ENCODE measurements at places on chromosomes 4 and X.

DNA sequence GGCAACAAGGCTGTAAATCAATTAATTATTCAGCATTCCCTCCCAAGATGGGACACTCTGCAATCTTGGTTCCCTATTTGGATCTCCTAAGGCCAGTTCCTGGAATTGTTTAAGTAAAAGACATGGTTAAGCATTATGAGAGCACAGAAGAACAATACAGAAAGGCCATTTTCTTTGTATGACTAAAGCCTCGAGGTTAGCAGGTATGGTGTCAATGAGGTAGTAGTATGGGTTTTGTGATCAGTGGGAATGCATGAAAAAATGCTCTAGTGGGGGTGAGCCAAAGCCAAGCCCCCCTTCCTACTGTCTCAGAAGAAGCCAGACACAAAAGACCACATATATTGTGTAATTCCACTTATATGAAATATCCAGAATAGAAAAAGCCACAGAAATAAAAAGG is 61.7 kb upstream of the S100G start:
- H3K4me1 ChIP-seq = peaks cover 11% of the 10 kb centered on the region
- no peaks in the 10 kb centered on the region for H3K27me3 ChIP-seq
- H3K27ac ChIP-seq = no peak overlapping the region

DNA sequence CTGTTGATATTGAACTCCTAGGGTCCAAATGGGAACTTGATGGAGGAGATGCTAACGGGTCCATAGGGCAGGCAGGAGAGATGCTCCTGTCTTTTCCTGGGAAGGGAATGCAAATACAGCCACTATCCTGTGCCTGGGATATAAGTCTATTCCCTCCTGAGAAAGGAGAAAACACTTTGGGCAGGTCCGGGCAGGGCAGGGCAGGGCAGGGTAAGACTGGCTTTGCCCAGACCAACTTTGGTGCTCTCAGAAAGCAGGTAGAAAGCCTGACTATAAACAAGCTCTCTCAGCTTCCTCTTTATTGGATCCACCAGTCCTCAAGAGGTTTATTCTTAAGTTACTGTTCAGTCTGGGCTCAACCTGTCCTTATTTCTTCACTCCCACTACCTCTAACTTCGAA is 232.3 kb downstream of the PTTG2 start:
- H3K27ac ChIP-seq = no peak overlapping the region
- no peak overlapping the region for H3K4me3 ChIP-seq
- H3K36me3 ChIP-seq = no peaks in the 10 kb centered on the region
- peaks cover 24% of the 10 kb centered on the region for H3K27me3 ChIP-seq
- DNase-seq = no peak

GRCh38 chr4:89992744-89993143 is 98.1 kb downstream of the MMRN1 start:
- no peak overlapping the region for H3K27ac ChIP-seq
- no peak for DNase-seq
- no peaks in the 10 kb centered on the region for H3K36me3 ChIP-seq
- H3K27me3 ChIP-seq = no peaks in the 10 kb centered on the region
- no peak overlapping the region for H3K4me3 ChIP-seq

DNA sequence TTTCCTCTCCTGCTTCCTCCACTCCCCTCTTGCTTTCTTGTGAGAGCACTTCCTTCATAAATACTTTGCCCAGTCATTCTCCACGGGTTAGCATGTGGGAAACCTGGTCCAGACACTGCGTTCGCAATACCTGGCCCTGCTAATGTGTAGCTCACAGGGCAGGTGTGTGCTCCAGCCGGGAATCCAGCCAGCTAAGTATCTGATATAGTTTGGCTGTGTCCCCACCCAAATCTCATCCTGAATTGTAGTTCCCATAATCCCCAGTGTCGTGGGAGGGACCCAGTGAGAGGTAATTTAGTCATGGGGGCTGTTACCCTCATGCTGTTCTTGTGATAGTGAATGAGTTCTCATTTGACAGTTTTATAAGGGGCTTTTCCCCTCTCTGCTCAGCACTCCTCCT is 32.2 kb upstream of the STX18 start:
- no peaks in the 10 kb centered on the region for H3K27me3 ChIP-seq
- H3K4me1 ChIP-seq = peaks cover 10% of the 10 kb centered on the region
- no peak for DNase-seq
- peaks cover 8% of the 10 kb centered on the region for H3K36me3 ChIP-seq

DNA sequence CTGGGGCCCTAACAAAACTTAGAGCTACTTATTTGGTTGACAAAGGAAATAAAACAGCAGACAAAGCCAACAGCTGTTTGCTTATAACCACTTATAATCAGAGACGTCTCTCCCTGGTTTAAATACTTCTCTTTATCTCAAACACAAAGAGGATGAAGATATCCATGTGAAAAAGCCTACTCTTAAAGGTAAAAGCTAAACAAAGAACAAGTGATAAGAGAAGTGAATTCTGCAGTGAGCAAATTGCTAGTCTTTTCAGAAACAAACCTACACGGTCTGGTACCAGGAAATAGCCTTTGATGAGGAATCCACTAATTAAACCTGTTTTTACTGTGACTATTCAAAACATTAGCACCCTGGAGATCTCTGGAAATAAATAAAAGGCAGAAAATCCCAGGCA is 46.7 kb downstream of the GRIA3 start:
- no peaks in the 10 kb centered on the region for H3K4me1 ChIP-seq
- no peak overlapping the region for H3K4me3 ChIP-seq
- H3K27me3 ChIP-seq = no peaks in the 10 kb centered on the region
- DNase-seq = no peak
- no peak overlapping the region for H3K27ac ChIP-seq
- no peaks in the 10 kb centered on the region for H3K36me3 ChIP-seq

DNA sequence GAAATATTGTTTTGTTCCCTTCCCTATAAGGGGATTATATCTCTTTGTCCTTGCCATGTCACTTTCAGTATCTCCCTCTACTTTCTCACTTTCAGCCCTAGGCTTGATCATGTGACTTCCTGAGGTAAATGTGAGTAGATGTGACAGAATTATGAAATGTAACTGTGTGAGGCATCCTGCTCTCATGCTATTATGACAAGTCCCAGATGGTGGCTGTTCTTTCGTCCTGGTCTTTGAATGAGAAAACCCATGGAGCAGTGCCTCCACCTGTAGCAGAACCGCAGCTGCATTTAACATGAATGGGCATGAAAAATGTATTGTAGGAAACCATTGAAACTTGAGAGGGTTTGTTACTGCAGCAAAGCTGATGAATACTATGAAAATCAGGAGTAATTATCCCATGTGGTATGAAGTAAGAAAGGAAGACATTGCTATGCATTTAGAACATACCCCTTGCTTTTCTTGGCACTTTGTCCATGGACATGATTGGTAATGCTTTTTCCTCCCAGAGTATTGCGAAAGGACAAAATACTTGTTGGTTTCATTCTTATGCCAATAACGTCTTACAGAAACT is 202.2 kb upstream of the GPRIN3 start:
- H3K4me3 ChIP-seq = no peak overlapping the region
- peak; percentile 48 for DNase-seq
- peaks cover 53% of the 10 kb centered on the region for H3K27me3 ChIP-seq
- peaks cover 15% of the 10 kb centered on the region for H3K4me1 ChIP-seq
- H3K27ac ChIP-seq = no peak overlapping the region

GRCh38 chr4:164706675-164707074 is 47.3 kb upstream of the SMIM31 start:
- no peak overlapping the region for H3K4me3 ChIP-seq
- H3K27ac ChIP-seq = no peak overlapping the region
- DNase-seq = no peak

DNA sequence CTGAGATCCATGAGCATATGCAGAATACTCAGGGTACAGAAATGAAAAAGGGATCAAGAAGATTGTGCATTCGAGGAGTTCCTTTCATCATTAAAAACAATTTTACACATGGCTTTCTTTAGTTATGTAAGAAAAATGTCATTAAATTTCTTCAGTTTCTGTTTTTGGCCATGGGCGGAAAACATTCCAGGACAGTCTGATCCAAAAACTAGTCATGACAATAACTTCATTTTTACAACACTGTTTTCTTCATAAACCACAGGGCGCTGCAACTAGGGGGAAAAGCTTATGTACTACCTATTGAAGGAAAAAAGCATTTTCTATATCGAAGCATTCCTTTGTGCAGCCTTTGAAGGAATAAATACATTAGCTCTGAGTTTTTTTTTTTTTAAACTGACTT is 28.2 kb downstream of the IL13RA1 start:
- H3K4me1 ChIP-seq = peaks cover 6% of the 10 kb centered on the region
- no peak overlapping the region for H3K27ac ChIP-seq
- H3K4me3 ChIP-seq = no peak overlapping the region

DNA sequence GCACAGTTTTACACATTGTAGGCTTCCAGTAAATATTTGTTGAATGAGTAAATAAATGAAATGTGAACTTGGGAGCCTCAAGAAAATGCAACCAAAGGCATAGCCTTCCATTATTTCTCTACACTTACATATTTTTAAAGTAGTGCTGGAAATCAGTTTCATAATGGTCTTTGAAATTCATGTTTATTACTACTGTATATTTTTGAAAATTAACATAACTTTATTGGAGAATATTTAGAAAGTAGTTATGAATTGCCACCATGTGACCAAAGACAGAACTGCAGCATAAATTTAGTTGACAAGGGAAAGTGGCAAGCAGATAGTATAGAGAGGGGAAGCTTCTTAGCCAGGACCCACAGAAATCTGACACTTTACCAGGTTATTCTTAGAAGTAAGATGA is 6.4 kb downstream of the TCEAL8 start:
- H3K36me3 ChIP-seq = peaks cover 3% of the 10 kb centered on the region
- no peaks in the 10 kb centered on the region for H3K27me3 ChIP-seq
- H3K4me1 ChIP-seq = peaks cover 1% of the 10 kb centered on the region
- H3K4me3 ChIP-seq = no peak overlapping the region
- no peak overlapping the region for H3K27ac ChIP-seq
